Naive thymus-derived CD4-positive, alpha-beta T cell (primary cell): ENCODE measurements at places on chromosomes 7 and 10. TPM values are rescaled to one million over a fixed set of nuclear protein-coding genes. Genes with fewer than 3 reads are reported as not detected.

The HOXA1 gene
- polyA plus RNA-seq: 0.09 TPM

DNA sequence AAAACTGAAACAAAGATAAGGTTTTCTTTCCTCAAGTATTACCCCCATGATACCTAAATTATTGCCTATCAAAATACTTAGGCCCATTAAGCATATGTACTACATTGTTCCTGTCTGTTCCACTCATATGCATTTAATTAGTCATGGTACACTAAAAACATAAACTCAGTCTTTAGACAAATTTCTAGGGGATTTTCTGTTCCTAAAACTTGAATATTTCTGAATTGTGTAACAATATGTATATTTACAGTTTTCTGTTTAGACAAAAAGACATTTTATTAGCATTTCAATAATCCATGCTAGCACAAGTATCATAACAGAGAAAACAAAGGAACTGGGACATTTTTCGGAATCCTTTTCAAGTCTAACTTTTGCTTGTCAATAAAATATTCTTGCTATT, 234.2 kb downstream of the CRPPA start:
- DNase-seq: no peak
- no peaks in the 10 kb centered on the region for H3K27me3 ChIP-seq
- no peaks in the 10 kb centered on the region for H3K36me3 ChIP-seq
- no peaks in the 10 kb centered on the region for H3K4me1 ChIP-seq
- no peak overlapping the region for H3K4me3 ChIP-seq

The FAM180A gene
- polyA plus RNA-seq: not detected

The SORCS1 gene
- not detected for polyA plus RNA-seq

- H3K36me3 ChIP-seq: no peaks in the 10 kb centered on the region
- no peaks in the 10 kb centered on the region for H3K4me1 ChIP-seq
- DNase-seq: no peak
- H3K27ac ChIP-seq: no peak overlapping the region
- no peak overlapping the region for H3K4me3 ChIP-seq
Measured at GRCh38 chr7:158508802-158509385, 78.7 kb downstream of the PTPRN2 start.

DNA sequence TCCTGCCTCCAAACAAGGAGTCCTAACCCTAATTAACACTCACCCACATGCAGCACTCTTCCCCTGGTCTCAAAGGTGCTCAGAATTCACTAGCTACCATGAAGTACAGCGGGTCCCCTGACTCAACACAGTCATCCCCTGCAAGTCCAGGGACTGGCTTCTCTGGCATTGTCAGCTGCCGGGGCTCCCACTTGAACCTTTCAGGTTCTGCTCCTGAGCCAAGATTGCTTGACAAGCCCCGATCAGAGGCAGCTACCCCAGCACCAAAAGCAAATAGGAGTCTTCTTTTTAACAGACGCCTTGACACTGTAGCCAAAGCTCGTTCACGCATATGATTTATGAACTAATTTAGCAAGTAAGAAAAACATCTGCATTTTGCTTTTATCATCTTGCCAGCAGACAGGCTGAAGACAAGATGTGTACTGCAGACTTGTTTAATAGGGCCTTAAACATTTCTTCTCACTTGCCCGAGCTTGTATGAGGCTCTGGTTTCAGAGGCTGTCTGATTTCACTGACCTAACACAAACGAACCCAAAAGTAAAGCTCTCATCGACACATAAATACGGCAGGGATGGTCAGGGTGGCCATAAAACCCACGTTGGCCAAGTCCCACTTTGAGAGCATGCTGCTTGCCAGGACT, 67.6 kb upstream of the ADAM12 start:
- H3K4me3 ChIP-seq: no peak overlapping the region
- no peak overlapping the region for H3K27ac ChIP-seq
- H3K4me1 ChIP-seq: no peaks in the 10 kb centered on the region
- no peaks in the 10 kb centered on the region for H3K27me3 ChIP-seq
- H3K36me3 ChIP-seq: no peaks in the 10 kb centered on the region

DNA sequence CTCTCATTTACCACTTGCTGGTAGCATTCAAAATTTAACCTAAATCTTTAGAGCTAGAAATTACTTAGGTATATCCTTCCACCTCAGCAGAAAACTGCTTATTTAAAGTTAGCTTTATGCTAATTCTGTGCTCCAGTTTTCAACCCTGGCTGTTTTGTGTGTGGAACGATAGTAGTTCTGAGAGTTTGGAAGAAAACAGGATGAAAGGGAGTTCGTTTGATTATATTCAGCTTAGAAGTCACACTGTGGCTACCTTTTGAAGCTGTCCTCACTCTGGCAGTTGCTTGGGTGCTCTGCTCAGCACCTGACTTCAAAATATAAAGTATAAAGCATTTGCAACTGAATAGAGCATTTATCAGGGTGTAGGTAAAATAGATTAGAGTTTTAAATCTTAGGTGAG, 2.6 kb upstream of the ASCC1 start:
- peak; percentile 40 for DNase-seq
- H3K36me3 ChIP-seq: no peaks in the 10 kb centered on the region
- H3K4me3 ChIP-seq: peak overlapping the region; percentile 34
- peak overlapping the region; percentile 60 for H3K27ac ChIP-seq
- H3K27me3 ChIP-seq: no peaks in the 10 kb centered on the region
- peaks cover 56% of the 10 kb centered on the region for H3K4me1 ChIP-seq

DNA sequence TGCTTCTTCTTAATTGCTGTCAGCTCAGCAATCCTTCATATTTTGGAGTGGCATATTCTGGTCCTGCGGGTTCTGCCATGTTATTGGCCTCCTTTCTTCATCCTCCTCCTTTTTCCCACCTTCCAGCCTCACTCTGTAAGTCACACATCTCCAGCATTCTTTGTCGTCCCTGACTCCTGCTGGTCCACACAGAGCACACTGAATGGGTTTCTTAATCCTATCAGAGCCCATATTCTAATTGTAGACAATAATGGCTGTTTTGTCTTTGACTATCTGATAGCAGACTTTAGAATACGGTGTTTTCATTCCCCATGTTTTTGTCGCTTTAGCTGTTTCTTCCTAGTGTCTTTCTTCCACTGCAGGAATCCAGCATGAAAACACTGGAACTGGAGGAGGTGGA, 389.6 kb downstream of the REEP3 start:
- no peaks in the 10 kb centered on the region for H3K36me3 ChIP-seq
- no peak overlapping the region for H3K4me3 ChIP-seq
- no peaks in the 10 kb centered on the region for H3K4me1 ChIP-seq
- no peak for DNase-seq
- no peak overlapping the region for H3K27ac ChIP-seq
- no peaks in the 10 kb centered on the region for H3K27me3 ChIP-seq

DNA sequence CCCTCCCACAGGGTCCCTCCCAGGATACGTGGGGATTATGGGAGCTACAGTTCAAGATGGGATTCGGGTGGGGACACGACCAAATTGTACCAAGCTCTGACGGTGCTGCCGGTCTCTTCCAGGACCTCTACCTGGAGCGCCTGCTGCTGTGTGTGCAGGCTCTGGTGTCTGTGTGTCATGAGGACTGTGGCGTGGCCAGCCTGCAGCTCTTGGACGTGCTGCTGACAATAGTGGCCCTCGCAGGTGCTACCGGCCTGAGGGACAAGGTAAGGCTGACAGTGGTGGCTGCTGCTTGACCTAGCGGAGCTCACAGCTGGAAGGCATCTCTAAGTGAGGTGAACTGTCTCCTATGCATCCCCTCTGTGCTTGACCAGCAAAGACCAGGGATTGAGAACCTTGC, 34.5 kb upstream of the PRKAR1B start:
- no peak for DNase-seq
- H3K27ac ChIP-seq: no peak overlapping the region
- H3K4me1 ChIP-seq: no peaks in the 10 kb centered on the region
- H3K27me3 ChIP-seq: no peaks in the 10 kb centered on the region
- peaks cover 7% of the 10 kb centered on the region for H3K36me3 ChIP-seq

DNA sequence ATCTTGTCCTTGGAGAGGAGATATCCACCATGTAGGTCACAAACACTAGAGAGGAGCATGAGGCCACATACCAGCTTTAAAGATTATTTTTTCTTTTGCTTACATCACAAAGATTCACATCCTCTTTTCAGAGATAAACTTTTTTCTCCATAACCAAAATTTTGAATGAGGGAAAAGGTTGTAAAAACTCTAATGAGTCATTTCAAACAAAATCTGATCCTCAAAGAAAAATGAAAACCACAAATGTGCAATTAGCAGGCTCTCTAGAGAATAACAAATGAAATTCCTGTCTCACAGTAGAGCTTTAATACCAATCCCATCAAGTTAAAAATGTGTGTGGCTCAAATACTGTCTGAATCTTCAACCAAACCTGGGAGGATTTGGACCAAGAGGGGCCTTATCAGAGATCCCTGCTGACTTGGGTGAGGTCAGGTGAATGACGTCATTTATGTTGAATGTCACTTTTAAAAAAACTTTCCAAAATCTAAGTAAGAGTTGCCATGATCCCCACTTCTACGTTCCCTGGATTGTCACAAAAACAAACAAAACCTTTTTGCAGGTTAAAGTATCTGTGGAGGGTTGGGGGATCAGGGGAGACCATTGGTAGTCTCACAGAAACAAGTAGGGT, 261.5 kb upstream of the NPSR1 start:
- H3K36me3 ChIP-seq: no peaks in the 10 kb centered on the region
- no peaks in the 10 kb centered on the region for H3K4me1 ChIP-seq
- no peaks in the 10 kb centered on the region for H3K27me3 ChIP-seq
- no peak for DNase-seq
- H3K27ac ChIP-seq: no peak overlapping the region

The CYP2C19 gene
- not detected for polyA plus RNA-seq

GRCh38 chr10:12628153-12628552, 278.8 kb downstream of the CAMK1D start:
- H3K27me3 ChIP-seq: no peaks in the 10 kb centered on the region
- no peaks in the 10 kb centered on the region for H3K36me3 ChIP-seq
- H3K4me3 ChIP-seq: no peak overlapping the region
- no peak for DNase-seq

The CNTNAP2 gene
- not detected for polyA plus RNA-seq

The OR13A1 gene
- not detected for polyA plus RNA-seq

DNA sequence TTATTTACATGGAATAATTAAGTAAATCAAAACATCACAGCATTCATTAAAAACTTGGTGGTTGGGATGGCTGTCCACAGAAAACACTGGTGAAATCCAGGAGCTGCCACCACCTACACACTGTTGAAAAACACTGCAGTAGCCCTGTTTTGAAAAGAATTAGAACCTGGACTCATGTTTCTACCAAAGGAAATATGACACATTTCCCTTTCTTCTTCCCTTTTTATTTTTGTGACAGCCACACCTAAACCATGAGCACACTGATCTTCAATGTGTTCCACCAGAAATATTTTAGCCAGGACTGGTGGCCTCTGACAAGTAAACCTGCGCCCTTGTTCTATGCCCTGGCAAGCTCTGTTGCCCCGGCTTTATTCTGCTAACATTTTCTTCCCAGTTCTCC, 3.3 kb downstream of the TMEM140 start:
- H3K36me3 ChIP-seq: no peaks in the 10 kb centered on the region
- H3K4me3 ChIP-seq: no peak overlapping the region
- no peak for DNase-seq
- peaks cover 28% of the 10 kb centered on the region for H3K4me1 ChIP-seq

- H3K27me3 ChIP-seq: no peaks in the 10 kb centered on the region
- H3K36me3 ChIP-seq: no peaks in the 10 kb centered on the region
- peak; percentile 63 for DNase-seq
- H3K4me3 ChIP-seq: peak overlapping the region; percentile 55
- peaks cover 12% of the 10 kb centered on the region for H3K4me1 ChIP-seq
- peak overlapping the region; percentile 54 for H3K27ac ChIP-seq
Measured at GRCh38 chr10:28179006-28179742, 123.7 kb downstream of the MPP7 start.

GRCh38 chr10:12432402-12433189, 83.2 kb downstream of the CAMK1D start:
- H3K4me3 ChIP-seq: no peak overlapping the region
- no peak overlapping the region for H3K27ac ChIP-seq
- H3K4me1 ChIP-seq: no peaks in the 10 kb centered on the region
- no peaks in the 10 kb centered on the region for H3K36me3 ChIP-seq
- H3K27me3 ChIP-seq: no peaks in the 10 kb centered on the region
- no peak for DNase-seq

DNA sequence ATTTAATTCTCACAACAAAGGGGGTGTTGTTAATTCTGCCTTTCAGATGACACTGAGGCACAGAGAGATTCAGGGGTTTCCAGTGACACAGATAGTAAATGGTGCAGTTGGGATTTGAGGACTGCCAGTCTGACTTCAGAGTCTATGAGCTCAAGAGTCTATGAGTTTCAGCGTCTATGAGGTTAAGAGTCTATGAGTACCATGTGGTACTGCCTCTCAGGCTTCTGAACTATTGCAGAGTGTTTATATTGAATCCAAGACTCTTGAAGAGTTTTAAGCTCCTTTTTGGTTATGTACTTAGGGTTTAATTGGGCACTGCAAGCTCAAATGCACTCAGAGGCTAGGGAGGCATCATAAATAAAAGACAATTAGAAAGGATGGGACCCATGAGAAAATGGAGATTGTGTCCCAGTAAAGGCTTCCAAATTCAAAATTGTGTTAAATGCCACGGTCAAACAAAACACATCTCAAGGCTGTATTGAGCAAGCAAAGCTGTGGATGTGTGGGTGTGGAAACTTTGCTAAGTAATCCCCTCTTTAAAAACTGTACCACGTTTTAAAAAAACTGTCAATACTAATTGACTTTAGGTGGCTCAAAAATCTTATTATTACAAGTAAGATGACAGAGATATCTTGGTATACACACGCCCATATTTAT, 123.9 kb upstream of the FAM171A1 start:
- no peaks in the 10 kb centered on the region for H3K27me3 ChIP-seq
- H3K27ac ChIP-seq: no peak overlapping the region
- H3K4me3 ChIP-seq: no peak overlapping the region
- H3K4me1 ChIP-seq: no peaks in the 10 kb centered on the region
- no peak for DNase-seq
- no peaks in the 10 kb centered on the region for H3K36me3 ChIP-seq

- H3K36me3 ChIP-seq: no peaks in the 10 kb centered on the region
- no peaks in the 10 kb centered on the region for H3K27me3 ChIP-seq
- DNase-seq: no peak
- H3K4me3 ChIP-seq: no peak overlapping the region
- no peaks in the 10 kb centered on the region for H3K4me1 ChIP-seq
Measured at GRCh38 chr10:114282526-114282925, 43.5 kb downstream of the VWA2 start.

GRCh38 chr10:12781976-12782375, 219.5 kb downstream of the CCDC3 start:
- H3K4me3 ChIP-seq: no peak overlapping the region
- no peak for DNase-seq
- no peak overlapping the region for H3K27ac ChIP-seq
- H3K27me3 ChIP-seq: no peaks in the 10 kb centered on the region
- no peaks in the 10 kb centered on the region for H3K36me3 ChIP-seq
